ENCODE measurements at places on chromosomes 2 and 18.

DNA sequence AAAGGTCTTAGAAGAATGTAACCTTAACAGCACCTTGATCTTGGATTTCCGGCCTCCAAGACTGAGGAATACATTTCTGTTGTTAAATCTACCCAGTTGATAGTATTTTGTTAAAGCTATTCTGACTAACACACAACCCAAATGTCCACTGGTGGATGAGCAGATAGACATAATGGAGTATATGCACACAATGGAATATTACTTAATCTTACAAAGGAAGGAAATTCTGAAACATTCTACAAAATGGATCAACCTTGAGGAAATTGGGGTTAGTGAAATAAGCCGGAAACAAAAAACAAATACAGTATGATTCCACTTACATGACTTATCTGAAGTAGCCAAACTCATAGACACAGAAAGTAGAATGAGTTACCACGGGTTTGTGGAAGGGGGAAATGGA is 168.7 kb downstream of the ZNF804A start:
- no peak for DNase-seq

DNA sequence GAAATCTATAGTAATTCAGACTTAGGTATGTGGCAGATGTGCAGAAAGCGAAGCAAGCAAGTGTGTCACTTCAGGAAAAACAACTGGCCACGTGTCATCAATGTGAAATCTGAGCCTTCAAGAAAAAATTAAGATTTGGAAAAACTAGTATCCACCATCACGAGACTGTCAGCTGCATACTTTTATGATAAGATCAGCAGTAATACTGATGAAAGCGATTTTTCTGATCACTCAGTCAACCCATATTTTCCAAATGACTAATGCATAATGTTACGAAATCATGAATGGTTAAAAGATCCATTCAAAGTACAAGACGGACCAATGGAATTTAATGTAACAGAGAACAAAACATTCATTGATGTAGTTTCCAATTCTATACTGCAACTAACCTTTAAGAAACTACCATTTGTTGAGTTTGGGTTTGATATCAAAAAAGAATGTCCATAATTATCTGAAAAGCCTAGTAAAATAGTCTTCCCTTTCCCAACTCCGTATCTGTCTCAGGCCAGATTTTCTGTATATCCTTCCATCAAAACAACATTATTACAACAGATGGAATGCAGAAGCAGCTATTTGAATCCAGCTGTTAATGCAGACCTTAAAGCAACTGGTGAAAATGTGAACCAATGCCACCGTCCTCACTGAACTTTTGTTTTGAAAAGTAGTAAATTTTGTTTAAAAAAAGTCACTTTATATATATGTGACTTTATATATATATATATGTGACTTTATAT is 17.0 kb upstream of the BCL2 start:
- DNase-seq, result no peak

DNA sequence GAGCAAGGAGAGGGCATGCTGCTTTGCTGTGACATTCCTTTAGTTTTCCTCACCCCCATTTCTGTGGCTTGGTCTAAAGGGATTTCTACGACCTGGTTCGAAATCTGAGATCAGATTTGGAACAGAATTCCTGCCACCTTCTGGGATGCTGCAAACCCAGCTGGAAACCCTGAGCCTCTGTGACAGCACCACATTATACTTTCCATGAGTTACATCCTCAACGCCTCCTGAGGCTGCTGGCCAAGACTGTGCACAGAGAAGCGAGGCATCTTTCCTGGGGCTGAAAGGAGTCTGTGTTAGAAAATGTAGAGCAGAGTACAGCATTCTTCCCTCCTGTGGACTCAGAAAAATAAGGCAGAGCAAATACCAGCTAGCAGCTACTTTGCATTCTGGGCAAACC is 138.1 kb upstream of the CHAC2 start:
- no peak for DNase-seq

GRCh38 chr2:98650998-98651397 is 42.6 kb downstream of the UNC50 start:
- DNase-seq, result no peak

- no peak for DNase-seq
Observed at GRCh38 chr2:34159901-34160300, 560.8 kb upstream of the FAM98A start.

DNA sequence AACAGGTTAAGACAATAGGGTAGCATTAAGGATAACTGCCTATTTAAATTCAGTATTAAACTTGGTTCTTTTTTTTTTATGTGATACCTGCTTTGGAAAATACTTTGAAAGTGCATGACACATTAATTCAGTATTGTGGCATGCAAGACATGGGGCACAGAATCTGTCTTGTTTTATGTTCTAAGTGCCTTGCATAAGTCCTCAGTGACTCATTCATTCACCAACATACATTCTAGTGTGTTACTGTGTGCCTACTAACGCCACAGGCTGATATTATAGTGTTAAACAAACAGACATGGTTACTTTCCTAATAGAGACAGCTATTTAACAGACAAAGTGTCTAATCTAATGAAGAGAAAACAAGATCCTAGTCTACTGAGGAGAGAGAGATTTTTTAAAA is 91.7 kb downstream of the GCA start:
- no peak for DNase-seq
